ENCODE measurements at places on chromosomes 16 and 17. TPM values are rescaled to one million over a fixed set of nuclear protein-coding genes. Genes with fewer than 3 reads are reported as not detected.
A peak's percentile ranks its signal among the peaks of the same experiment; 100 is the strongest.

Gene KRTAP9-8
- not detected for total RNA-seq

DNA sequence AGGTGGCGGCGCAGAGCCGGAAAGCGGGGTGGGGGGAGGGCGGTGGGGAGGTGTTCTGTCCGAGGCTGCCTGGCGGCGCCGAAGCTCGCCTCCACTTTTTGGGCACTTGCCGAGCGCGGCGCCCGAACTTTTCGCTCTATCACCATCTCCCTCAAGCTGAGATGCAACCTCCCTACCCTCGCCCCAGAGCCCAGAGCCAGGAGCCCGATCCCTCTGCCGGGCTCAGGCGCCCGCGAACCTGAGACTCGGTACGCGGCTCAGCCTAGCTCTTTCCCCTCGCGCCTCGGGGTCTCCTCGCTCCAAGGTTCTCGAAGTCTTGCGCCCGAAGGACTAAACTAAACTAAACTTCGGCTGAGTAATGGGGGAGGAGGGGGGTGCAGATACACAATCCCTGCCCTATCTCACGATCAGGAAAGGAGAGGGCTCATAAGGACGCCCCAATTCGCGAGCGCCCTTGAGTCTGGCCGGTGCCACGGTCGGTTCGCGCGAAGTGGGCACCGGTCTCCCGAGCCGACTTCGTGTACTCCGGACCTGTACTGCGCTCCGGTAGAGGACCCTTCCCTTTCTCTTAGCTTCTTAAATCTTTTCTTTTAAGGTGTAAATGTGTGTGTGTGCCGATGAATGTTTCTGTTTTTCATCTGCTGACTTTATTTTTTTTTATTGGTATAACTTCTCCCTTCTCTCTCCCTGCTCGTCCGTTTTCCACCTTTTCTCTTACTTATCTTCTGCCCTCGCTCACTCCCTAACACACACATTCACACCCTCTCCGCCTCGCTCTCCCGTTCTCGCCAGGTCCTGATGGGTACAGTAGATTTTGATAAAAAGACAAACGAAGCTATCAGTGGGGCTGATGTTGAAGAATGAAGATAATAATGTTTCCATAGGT, 1.9 kb upstream of the SALL1 start:
- peaks cover 5% of the 10 kb centered on the region for H3K36me3 ChIP-seq
- no peak overlapping the region for H3K27ac ChIP-seq
- peak overlapping the region; percentile 28 for H3K4me3 ChIP-seq
- no peak for DNase-seq
- peaks cover 6% of the 10 kb centered on the region for H3K4me1 ChIP-seq

Gene SLC35G6
- total RNA-seq = not detected

DNA sequence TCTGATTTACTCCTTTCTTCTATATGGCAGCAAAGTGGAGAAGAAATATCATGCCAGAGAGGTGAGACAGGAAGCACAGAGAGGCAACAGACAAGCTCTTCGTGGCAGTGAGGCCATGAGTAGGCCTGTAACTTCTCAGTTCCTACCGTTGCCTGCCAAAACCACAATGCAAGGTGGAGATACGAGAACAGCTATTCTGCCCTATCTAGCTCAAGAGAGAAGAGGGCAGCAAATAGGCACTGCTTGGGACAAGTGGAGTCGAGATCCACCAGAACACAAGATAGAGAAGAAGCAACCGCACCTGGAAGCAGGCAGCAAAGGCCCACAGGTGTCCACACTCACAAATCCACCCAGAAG, 24.8 kb downstream of the RANBP10 start:
- peaks cover 31% of the 10 kb centered on the region for H3K4me1 ChIP-seq
- H3K27ac ChIP-seq = peak overlapping the region; percentile 88
- H3K36me3 ChIP-seq = peaks cover 6% of the 10 kb centered on the region
- H3K4me3 ChIP-seq = no peak overlapping the region
